ENCODE measurements at places on chromosomes 2 and 18. TPM values are rescaled to one million over a fixed set of nuclear protein-coding genes. Genes with fewer than 3 reads are reported as not detected.

- no peak for DNase-seq
Observed at GRCh38 chr2:102940684-102941083, 178.9 kb downstream of the TMEM182 start.

Gene DYNAP
- total RNA-seq: not detected

- DNase-seq: no peak
Observed at GRCh38 chr2:211086049-211086448, 529.6 kb downstream of the CPS1 start.

Gene CD8A
- 10.9 TPM for total RNA-seq

GRCh38 chr18:251572-251971, 16.3 kb downstream of the THOC1 start:
- DNase-seq: no peak

- no peak for DNase-seq
Observed at GRCh38 chr2:231975001-231975400, 13.5 kb downstream of the DIS3L2 start.

- no peak for DNase-seq
Observed at GRCh38 chr2:173663353-173663752, 301.8 kb downstream of the SP3 start.

DNA sequence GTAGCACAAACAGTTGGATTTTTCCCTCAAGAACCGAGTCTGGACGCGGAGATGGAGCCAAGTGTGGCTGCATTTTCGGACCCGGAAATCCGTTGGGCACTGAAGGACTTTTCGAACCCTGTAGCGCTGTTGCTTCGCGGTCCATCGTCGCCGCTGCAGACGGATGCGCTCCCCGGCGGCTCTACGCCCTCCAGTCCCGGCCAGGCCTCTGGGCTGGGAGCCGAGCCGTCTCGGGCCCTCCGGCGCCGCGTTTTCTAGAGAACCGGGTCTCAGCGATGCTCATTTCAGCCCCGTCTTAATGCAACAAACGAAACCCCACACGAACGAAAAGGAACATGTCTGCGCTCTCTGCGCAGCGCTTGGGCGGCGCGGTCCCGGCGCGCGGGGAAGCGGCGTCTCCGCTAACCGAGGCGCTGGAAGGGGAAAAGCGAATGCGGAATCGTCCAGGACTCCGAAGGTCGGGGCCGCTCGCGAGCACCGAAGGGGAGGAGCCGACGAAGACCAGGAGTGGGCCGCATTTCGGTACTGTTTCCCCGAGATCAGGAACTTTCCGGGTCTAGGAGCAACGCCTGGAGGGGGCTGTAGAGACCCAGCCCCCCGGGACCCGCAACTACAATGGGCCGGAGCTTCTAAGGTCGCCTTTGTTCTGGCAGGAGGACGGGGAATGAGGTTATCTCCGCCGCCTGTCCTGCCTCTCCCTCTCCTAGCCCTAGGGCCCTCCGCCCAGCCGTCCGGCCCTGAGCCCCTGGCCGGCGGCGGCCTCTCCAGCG, 3.2 kb downstream of the EMX1 start:
- DNase-seq: no peak

DNA sequence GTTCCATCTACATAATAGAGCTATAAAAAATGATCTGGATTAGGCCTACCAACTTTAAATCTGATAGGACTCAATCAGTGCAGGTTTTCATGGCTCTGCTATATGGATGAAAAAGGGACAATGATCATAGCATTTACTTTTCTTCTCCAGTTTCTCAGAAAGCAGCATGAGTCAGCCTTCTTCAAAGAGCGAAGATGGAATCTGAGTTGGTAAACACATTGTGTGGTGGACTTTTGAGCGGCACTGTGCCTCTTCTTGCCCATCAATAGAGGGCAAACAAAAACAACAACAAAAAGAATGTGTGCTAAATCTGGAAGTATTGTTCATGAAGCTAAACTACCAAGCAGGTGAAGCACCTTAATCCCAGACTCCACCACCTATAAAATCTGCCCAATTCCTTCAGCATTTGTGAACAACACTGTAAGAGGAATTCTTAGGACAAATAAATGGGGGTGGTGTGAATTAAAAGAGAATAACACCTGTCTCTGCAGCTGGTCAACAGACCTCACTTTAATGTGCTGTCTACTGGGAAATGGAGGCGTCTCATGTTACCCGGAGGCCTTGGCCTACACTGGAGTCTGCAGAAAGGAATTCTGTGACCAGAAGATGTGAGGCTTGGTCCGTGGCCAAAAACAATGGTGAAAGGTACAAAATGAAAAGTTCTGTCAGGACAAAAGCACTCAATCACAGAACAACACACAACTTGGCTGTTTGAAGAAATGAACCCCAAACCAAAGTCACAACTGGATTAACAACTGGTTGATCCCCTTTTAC, 609.0 kb downstream of the IRS1 start:
- DNase-seq: no peak

Gene SNRNP200
- 139 TPM for total RNA-seq

DNA sequence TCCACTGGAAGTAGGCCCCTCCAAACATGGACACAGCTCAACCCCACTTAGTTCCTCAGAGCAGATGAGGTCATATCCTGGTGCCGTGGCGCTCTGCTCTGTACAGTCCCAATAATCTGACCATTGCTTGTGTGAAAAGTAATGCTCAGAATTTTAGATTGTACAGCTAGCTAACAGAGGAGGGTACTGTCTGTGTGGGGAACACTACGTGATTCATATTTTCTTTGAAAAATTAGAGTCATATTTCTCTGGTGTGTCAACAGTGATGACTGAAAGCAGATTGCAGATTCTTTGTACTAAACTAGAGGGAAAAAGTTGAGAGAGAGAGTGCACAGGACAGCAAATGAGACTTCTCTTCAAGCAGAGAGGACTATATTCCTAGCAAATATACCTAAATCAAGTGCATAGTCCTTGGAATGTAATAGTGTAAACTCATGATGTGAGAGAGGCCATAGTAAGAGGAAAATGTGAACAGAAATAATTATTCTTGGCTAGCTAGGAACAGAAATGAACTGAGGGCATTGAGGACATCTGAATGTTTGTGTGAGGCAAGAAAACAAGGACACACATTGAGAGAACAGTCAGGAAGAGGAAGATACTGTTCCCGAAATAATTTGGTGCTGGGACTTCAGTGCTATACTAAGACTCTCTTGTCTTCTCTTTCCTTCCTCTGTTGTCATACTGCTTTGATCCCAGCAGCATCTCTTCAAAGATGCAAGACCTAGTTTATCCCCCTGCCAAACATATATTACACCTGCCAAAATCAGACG, 157.0 kb upstream of the RND3 start:
- no peak for DNase-seq

GRCh38 chr18:34978533-34978893, 62.7 kb upstream of the MAPRE2 start:
- DNase-seq: no peak

Gene RAX
- not detected for total RNA-seq

DNA sequence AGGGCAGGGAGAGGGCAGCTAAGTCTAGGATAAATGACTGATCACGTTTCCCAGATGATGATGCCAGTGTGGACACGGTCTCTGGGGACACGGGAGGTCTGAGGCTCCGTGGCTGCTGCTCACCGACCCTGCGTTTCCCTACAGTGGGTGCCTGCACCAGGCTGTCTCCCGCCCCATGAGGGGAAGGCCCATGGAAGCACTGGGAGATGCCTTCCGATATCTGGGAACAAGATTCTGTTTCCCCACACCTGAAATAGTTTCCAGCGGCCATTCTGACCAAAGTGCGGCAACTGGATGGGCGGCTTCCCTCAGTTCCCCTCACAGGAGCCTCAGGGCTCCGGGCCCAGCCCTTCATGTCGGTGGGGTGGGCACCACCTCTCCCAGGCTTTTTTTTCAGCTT, 83.1 kb downstream of the EDAR start:
- no peak for DNase-seq

Gene B3GNT2
- 16.9 TPM for total RNA-seq

Gene RESP18
- total RNA-seq: not detected

Gene PROM2
- 176 TPM for total RNA-seq

- no peak for DNase-seq
Observed at GRCh38 chr2:54457323-54458023, 1.3 kb downstream of the SPTBN1 start.

Gene CROCC2
- 0.23 TPM for total RNA-seq

GRCh38 chr2:54628418-54628817, 95.0 kb upstream of the EML6 start:
- no peak for DNase-seq

- DNase-seq: no peak
Observed at GRCh38 chr2:36658277-36658748, 38.2 kb upstream of the VIT start.

DNA sequence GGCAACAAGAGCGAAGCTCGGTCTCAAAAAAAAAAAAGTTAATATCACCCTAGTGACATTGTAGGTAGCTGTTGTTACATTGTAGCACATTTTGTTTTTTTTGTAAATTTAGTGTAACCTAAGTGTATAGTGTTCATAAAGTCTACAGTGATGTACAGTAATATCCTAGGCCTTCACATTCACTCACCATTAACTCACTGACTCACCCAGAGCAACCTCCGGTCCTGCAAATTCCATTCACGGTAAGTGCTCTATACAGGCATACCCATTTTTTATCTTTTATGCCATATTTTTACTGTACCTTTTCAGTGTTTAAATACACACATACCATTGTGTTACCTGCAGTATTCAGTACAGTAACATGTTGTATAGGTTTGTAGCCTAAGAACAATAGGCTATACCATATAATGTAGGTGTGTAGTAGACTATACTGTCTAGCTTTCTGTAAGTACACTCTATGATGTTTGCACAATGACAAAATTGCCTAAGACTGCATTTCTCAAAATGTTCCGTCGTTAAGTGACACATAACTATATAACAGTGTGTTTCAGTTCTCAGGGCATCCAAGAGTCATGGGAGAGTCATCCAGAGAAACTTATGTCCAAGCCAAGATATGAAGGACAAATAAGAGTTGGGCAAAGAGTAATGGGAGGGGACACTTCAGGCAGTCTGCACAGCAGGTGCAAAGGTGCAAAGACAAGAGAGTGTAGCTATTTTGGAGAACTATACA, 68.4 kb downstream of the TANK start:
- DNase-seq: no peak

DNA sequence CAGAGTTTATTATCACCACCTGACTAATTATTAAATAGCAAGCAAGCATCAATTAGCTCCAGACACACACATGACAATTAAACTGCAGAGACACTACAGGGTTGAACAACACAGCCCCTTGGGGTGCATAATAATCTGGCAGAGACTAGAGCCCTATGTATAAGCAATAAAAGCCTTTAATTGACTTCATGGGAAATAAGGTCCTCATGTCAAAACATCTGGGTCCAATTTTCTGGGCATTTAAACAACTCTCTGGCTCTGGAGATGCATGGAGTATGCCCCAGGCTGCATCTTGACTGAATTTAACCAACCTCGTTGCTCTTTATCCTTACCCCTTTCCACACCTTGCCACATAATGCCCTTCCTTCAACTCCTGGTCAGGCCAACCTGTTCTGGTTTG, 270.7 kb upstream of the THUMPD2 start:
- no peak for DNase-seq

Gene CCDC138
- 8.9 TPM for total RNA-seq

GRCh38 chr2:174607989-174608865, 10.6 kb upstream of the WIPF1 start:
- DNase-seq: no peak

Gene DES
- total RNA-seq: 1,211 TPM

- no peak for DNase-seq
Observed at GRCh38 chr18:39976771-39977170, 1978.3 kb upstream of the PIK3C3 start.

Gene SPP2
- total RNA-seq: not detected

- no peak for DNase-seq
Observed at GRCh38 chr18:23355206-23355605, 97.9 kb upstream of the RIOK3 start.

DNA sequence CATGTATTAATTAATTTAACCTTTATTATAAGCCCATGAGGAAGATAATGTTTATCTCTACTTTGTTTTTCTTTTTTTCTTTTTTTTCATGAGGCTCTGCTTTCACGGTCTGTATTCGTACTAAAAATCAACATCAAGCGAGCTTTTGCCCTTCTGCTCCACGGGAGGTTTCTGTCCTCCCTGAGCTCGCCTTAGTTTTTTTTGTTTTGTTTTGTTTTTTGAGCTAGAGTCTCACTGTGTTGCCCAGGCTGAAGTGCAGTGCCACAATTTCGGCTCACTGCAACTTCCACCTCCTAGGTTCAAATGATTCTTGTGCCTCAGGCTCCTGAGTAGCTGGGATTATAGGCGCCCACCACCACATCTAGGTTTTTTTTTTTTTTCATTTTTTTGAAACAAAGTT, 29.9 kb upstream of the BMPR2 start:
- no peak for DNase-seq

GRCh38 chr2:2691419-2691818, 360.3 kb upstream of the MYT1L start:
- DNase-seq: no peak

Gene INPP5D
- total RNA-seq: 43.4 TPM

DNA sequence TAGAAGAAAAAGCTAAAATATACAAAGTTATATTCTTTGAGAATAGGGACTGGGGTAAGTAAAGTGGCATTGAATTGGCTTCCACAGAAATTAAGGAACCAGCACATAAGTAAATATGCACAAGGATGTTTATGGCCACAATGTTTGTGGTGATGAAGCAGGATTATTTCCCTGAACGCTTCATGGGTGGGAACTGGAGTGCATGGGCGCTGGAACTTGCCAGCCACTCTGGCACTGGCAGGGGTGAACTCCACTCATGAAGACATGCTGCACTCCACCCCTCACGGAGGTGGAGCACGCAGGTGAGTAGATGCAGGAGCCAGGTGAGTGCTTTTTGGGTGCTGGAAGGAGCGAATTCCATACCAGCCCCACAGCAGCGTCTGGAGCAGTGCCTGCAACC, 94.1 kb downstream of the BCL2 start:
- DNase-seq: no peak

Gene DAW1
- total RNA-seq: not detected
